ENCODE measurements at places on chromosomes 13 and 19.

DNA sequence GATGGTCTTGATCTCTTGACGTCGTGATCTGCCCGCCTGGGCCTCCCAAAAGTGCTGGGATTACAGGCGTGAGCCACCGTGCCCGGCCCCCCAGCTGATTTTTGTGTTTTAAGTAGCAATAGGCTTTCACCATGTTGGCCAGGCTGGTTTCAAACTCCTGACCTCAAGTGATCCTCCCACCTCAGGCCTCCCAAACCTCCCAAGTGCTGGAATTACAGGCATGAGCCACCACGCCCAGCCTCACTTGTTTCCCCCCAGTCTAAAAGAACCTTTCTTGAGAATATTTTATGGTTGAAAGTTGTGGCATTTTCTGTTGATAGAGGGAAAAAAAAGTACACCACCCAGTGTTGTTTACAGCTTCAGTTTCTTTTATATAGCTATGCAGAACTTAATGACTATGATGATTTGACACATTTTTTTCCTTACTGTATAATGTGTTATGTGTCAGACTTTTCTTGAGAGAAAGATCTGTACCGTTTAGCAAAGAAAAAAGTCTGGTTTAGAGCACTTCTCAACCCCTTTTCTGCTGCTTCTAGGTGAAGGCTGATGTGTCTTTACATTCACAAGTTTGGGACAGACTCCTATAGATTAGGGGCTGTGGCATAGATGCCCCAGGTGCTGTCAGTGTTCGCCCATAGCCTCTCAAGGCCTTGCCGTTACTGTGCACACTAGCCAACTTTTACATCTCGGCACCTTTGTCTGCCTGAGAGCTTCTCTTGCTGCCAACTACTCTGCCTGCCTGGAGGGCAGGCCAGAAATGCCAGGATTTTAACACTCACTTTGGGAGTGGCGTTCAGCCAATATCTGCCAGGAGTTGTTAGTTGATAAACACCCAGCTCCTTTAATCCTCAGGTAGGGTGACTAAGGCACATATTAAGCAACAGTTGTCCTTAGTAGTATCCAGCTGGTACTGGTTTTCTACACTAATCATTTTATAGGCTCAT, 33.0 kb downstream of the KCTD4 start:
- DNase-seq: no peak

GRCh38 chr13:42971691-42972347, 20.2 kb downstream of the EPSTI1 start:
- no peak for DNase-seq

DNA sequence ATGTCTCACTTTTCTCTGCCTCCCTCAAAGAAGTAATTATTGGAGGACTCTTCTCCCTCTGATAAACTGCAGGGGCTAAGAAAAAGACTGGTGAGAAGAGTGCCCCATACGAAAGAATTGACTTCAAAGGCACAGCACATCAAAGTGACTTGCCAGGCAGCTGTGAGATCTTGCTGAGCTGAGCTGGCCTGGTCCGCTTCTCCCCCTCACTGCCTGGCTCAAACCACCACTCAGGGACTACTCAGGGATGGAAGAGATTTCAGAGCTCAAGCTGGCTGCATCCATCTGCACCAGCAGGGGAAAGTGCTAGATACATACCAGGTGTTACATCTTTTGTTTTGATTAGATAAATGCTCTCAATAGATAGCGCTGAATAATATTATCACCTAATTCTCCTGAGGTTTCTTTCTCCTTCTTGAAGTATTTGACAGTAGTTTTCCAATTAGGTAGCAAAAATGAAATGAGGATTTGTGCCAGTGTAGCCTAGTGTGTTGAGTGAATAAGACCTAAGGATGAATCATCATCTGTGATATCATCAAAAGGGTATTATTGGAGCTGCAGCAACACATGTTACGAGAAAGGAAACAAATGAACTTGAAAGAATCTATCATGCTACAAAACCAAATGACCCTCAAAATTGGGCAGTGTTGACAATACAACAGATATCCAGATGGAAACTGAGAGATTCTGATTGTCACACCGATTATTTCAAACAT, 379.8 kb downstream of the TBC1D4 start:
- no peak for DNase-seq

DNA sequence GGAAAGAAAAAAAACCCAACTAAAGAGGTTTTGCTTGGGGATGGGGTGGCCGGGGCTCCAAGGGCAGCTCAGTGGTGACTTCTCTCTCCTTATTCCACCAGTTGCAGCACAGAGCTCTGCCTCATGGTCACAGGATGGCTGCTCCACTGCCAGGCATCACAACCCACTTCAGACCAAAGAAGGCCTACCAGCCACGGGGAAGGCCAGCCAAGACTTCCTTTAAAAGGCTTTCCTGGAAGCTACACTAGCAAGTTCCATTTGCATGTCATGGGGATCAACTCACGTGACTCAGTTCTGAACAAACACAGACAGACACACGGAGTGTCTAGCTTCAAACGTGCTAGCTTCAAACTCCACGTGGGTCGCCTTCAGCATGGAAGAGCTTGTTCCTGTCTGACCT, 13.2 kb upstream of the EIF3G start:
- no peak for DNase-seq

GRCh38 chr13:105908586-105908985, 626.9 kb downstream of the EFNB2 start:
- no peak for DNase-seq

DNA sequence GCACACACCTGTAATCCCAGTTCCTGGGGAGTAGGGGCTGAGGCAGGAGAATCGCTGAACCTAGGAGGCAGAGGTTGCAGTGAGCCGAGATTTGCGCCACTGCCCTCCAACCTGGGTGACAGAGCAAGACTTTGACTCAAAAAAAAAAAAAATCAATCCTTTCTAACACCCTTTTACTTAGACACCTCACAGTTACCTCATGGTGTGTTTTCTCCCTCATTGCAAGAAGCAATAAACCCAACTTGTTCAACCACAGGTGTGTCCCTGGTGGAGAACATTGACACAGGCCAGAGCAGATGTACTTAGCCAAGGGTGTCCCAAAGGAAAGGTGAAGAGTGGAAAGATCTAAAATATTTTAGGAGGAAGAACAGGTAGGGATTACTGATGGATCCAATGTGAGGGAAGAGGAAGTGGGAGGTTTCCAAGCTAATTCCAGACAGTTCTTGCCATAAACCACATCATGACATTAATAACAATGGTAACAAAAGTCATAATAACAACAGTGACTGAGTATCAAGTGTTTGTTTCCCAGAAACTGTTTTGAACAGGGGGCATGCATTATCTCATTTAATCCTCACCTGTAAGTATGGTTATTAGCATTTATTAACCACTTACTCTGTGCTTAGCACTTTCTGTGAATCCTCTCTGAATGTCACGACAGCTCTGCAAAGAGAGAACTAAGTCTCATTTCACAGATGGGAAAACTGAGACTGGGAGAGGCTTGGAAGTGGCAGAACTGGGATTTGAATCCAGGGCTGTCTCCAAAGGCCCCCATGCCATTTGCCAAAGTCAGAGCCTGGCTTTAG, 3.1 kb upstream of the LYPD3 start:
- DNase-seq: no peak

- DNase-seq: no peak
Measured at GRCh38 chr19:38386300-38386970, 1.4 kb downstream of the GGN start.

GRCh38 chr13:42270160-42270856, 1.6 kb upstream of the AKAP11 start:
- DNase-seq: no peak

DNA sequence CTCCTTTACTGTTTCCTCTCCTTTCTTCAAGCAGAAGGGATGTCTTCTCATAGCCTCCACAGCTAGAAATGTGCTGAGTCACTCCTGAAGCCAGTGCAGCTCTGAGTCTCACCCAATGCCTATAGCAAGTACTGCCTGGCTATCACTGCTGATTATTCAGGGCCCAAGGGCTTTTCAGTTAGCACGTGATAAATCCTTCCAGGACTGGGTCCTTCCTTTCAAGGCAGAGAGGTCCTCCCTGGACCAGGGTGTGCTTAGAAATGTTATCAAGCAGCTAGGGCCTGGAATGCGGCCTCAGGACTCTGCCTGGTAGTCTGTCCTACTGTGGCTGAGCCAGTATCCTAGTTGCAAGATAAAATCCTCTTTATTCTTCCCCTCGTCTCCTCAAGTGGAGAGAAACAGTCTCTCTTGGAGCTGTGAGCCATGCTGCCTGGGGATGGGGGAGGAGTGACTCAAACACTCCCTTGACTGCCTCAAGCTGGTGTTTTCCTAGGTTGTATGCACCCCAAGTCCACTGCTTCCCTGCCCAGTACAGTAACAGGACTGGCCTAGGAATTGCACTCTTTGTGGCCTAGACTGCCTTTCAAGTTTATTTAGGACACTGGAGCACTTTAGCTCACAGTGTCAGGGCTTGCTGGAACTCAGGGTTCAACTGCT, 198.7 kb upstream of the SERP2 start:
- DNase-seq: no peak

- no peak for DNase-seq
Measured at GRCh38 chr13:35526577-35526976, 50.1 kb upstream of the MAB21L1 start.

GRCh38 chr19:5738423-5738822, 18.0 kb downstream of the CATSPERD start:
- no peak for DNase-seq

DNA sequence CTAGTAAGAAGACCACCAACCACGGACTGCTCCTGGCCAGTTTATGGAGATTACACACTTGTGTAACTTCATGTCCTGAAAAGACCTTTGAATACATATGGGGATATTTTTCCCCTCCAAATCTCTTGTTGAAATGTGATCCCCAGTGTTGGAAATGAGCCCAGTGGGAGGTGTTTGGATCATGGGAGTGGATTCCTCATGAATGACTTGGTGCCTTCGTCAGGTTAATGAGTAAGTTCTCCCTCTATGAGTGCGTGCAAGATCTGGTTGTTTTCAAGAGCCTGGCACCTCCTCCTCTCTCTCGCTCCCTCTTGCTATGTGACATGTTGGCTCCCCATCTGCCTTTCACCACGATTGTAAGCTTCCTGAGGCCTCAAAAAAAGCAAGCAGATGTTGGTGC, 769.0 kb upstream of the SLITRK1 start:
- DNase-seq: no peak

DNA sequence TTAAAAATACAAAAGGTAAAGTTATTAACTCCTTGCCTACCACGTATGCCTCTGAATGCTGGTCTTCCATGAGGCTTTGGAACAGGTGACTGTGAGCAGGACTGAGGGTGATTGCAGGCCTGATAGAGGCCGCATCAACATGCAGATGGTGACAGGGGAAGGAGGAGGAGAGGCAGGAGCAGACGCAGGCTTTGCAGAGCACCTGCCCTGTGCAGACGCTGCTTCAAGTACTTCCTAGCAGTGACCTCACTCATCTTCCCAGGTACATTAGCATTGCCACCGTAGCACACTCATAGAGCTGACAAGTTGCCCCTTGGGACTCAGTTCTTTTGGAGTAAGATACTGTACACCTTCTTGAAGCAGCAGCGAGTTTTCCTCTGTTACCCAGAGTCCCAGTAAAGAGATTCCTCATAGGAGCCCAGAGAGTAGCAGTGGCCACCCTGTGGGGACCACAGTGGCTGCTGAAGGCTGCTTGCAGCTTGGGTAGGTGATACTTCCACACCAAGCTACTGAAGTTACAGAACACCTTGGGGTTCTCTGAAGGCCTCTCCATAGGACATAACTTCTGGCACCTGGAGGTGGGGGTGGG, 56.0 kb downstream of the ZNF536 start:
- no peak for DNase-seq

GRCh38 chr19:3481241-3482090, 1.1 kb upstream of the SMIM24 start:
- DNase-seq: no peak

- DNase-seq: no peak
Measured at GRCh38 chr13:94516456-94516855, 37.0 kb upstream of the DCT start.

DNA sequence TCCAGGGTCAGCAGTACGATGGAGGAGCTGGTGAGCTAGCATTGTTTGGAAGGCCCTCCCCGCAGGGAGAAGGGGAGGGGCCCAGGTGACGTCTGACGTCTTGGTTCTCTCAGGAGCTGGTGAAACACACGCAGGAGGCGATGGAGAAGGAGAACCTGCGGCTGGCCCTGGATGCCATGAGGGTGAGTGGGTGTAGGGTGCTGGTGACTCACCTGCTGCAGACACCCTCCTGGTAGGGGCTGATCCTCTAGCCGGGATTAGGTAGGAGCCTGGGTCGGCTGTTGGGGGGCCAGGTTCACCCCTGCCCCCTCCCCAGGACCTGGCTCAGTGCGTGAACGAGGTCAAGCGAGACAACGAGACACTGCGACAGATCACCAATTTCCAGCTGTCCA, 55.8 kb downstream of the VAV1 start:
- DNase-seq: no peak

GRCh38 chr19:17687141-17687856, 855 bp downstream of the UNC13A start:
- DNase-seq: no peak

- no peak for DNase-seq
Measured at GRCh38 chr13:97198753-97199152, 23.4 kb upstream of the MBNL2 start.

DNA sequence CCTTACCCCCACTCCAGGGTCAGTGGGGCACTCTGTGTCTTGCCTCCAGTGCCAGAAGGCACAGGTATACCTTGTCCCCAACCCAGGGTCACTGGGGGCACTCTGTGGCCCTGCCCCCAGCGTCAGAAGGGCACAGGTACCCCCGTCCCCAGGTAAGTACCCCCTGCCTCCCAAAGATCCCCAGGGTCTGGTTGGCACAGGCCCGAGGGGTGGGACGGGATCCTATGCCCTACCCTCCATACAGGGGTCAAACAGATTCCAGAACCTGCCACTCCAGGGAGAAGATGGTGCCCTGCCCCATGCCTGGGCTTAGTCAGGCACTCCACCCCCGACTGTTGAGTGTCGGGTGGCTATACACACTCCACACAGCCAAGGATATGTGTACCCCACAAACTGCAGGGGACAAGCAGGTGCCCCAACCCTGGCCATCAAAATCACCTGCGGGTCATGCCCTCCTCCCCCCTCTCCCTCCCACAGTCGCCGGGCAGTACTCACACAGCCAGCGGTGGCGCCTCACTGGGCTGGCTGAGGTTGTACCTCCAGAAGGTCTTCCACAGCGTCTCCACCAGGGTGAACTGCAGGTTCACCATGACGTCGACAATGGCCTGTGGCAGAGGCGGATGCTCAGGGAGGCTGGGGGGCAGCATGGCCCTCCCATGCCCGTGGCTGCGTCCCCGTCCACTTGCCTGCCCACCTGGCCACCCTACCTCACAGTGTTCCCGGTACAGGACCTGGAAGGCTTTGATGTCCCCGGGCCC, 13.8 kb downstream of the DCAF15 start:
- no peak for DNase-seq
